ENCODE measurements at places on chromosomes 4 and X.

- DNase-seq: no peak
These were observed 70.6 kb downstream of the TMEM144 start for GRCh38 chr4:158280856-158281255.

DNA sequence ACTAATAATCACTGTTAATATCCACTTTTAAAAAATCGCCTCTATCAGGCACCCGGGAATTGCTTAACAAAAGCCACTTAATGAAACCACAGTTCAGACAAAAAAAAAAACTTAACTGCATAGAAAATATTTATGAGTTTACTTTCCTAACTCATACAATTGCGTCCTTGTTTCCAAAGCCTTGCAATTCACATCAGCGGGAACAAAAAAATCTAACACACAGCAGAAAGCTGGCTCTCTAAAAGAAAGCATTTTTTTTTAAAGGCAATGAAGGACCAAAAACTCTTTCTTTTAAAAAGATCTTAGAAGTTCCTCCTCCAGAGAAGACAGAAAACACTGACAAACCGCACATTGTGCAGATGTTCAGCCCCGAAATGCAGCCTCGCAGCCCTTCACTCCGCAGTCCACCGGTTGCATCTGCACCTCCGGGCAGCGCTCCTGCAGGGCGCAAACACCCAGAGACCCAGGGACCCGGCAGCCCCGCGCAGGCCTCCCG is 812 bp downstream of the FAT1 start:
- no peak for DNase-seq

DNA sequence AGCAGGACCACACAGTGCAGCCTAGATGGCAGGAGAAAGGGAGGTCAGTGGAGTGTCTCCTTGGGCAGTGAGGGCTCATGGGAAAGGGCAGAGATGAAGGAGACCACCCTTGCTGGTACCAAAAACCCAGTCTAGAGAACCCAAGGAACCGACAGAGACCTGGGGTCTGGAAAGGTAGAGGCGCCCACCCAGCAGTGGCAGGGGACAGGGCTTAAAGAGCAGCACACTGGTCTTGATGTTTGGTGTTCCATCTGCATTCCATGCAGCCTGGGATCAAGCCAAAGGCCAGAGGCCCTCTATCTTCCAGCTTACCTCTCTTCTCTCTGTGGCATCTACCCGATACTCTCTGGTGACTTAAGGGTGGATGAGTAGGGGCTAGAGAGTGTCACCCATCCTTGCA is 127.5 kb downstream of the PJA1 start:
- no peak for DNase-seq

DNA sequence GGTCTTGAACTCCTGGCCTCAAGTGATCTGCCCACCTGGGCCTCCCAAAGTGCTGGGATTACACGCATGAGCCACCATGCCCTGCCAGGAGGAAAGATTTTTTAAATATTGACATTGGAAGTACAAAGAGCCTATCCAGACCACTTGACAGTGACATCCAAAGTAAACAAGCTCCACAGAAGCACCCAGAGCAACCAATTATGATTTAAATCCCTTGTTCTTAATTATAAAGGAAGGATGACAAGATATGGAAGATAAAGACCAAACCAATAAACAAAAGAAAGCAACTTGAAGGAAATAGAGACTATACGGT is 27.7 kb upstream of the RPL34 start:
- DNase-seq: no peak

DNA sequence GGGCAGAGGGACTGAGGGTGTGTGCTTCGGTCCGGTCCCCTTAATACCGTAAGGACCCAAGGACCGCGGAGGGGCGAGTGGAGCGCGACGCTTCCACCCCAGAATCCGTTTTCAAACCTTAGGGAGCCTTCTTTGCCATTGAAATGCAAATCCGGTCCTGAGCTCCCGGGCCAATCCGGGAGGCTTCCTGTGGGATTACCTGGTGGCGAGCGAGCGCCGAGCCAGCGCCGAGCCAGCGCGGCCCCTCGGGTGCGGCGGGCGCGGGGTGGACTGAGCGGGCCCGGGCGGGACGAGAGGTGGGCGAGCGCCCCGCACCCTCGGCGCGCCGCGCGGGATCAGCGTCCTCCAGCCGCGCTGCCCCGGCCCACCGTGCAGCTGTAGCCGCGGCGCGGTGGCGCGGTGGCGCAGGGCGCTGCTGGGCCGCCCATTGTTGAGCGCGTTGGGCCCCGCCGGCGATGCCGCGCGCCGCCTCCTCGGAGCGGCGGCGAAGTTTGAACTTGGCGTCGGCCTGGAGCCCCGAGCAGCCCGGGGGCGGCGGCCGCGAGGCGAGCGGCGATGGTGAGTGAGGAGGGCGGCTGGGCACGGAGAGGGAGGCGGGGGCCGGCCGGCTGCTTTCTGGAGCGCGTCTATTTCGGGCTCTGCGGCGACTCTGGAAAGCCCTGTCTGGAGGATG is 208.7 kb downstream of the SOWAHB start:
- peak; percentile 28 for DNase-seq

DNA sequence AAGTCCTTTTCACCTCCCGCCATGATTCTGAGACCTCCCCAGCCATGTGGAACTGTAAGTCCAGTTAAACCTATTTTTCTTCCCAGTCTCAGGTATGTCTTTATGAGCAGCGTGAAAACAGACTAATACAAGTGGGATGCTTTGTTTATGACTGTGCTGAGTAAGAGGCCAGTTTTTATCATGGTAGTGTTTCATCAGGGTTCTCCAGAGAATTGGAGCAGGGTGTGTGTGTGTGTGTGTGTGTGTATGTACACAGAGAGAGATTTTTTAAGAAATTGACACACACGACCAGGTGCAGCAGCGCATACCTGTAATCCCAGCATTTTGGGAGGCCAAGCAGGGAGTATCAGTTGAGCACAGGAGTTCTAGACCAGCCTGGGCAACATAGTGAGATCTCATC is 34.6 kb upstream of the SLC2A9 start:
- DNase-seq: peak; percentile 20

GRCh38 chr4:89616382-89616781 is 220.6 kb downstream of the SNCA start:
- DNase-seq: no peak

DNA sequence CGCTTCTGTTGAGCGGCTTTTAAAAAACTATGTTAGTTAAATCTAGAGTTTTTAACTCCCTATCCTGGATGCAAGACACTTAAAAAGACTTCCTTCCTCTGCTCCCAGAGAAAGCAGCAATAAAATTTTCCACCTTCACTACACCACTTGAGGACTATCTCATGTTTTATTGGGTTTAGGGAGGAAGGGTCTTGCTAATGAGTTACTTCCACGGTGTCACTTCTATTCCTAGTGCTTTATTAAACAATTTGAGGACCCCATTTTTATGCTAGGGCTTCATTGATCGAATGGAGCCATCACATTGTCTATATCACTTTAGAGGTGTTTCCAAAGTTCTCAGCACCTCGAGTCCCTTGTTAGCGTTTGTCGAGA is 3.7 kb upstream of the STIM2 start:
- DNase-seq: no peak

DNA sequence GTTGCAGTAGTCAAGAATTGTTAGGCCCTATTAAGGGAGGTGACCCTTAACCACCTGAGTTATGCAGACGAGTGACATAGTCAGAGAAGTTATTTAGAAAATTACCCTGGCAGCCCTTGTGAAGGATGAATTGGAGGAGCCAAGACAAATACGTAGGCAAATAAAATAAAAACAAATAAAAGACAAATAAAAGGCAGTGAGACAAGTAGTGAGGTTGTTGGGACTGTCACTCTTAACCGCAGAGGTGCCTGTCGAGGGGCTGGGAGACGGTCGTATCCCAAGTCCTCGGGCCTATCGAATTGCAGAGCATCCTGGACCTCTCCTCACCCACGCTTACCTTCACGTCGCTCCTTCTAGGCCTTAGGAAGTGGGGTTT is 58.0 kb upstream of the ZC4H2 start:
- no peak for DNase-seq

GRCh38 chrX:56130436-56130835 is 101.7 kb upstream of the KLF8 start:
- no peak for DNase-seq

DNA sequence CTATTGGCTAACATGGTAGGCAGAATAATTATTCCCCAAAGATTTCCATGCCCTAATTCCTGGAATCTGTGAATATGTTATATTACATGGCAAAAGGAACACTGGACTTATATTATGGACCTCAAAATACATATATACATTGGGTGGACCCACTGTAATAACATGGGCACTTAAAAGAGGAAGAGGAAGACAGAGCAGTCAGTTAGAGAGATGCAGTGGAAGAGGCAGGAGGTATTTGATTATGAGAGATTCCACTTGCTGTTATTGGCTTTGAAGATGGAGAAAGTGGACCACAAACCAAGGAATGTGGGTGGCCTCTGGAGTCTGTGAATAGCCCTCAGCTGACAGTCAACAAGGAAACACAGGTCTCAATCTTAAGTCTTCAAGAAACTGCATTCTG is 14.0 kb upstream of the ART3 start:
- DNase-seq: no peak

GRCh38 chrX:51215266-51215665 is 117.4 kb upstream of the NUDT10 start:
- DNase-seq: no peak

GRCh38 chr4:6478546-6479220 is 6.3 kb upstream of the PPP2R2C start:
- no peak for DNase-seq

- peak; percentile 47 for DNase-seq
These were observed 103.7 kb downstream of the ATXN3L start for GRCh38 chrX:13216139-13216538.

DNA sequence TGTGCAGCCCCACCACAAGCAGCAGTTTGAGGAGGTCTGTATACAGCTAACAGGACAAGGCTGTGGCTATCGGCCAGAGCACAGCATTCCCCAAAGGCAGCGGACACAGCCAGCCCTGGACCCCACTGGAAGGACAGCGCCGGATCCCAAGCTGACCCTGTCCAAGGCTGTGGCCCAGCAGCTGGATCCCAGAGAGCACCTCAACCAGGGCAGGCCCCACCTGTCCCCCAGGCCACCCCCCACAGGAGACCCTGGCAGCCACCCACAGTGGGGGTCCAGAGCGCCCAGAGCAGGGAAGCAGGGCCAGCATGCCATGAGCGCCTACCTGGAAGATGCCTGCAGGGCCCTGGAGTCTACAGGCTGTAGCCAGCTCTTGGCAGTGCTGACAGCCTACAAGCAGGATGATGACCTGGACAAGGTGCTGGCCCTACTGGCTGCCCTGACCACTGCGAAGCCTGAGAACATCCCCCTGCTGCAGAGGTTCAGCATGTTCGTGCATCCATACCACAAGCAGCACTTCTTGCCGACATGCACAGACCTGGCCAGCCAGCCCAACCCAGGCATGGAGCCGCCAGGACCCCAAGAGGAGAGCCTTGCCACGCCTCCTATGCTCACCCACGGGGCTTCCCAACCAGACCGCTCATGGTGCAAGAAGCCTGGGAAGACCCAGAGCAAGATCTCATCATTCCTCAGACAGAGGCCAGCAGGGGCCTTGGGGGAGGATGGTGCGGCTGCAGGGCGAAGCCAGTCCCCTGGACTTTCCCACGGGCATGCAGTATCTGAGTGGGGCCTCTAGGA is 62.0 kb downstream of the ALPK1 start:
- DNase-seq: no peak

DNA sequence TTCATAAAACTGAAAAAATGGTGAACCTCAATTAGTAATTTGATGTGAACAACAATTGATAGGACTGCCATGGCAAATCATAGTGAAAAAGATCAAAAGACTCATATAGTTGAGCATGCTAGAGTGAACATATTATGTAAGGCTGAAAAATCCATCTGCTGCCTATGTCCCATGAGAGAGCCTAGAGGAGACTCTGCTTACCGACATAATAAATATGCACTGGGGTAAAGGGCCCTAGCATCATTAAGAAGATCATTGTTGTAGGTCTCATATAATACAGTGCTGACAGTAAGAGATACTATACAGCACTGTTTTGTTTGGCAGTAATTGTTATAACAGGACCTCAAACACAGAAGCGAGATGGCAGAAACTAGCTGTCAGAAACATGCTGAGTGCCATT is 229.0 kb downstream of the PABPC4L start:
- DNase-seq: no peak

- no peak for DNase-seq
These were observed 31.5 kb upstream of the KLHL2 start for GRCh38 chr4:165175879-165176278.

GRCh38 chr4:25563071-25563564 is 92.5 kb upstream of the SLC34A2 start:
- no peak for DNase-seq

GRCh38 chr4:6907658-6908191 is 1.9 kb upstream of the TBC1D14 start:
- no peak for DNase-seq

GRCh38 chr4:151962138-151962823 is 201.5 kb upstream of the GATB start:
- no peak for DNase-seq

DNA sequence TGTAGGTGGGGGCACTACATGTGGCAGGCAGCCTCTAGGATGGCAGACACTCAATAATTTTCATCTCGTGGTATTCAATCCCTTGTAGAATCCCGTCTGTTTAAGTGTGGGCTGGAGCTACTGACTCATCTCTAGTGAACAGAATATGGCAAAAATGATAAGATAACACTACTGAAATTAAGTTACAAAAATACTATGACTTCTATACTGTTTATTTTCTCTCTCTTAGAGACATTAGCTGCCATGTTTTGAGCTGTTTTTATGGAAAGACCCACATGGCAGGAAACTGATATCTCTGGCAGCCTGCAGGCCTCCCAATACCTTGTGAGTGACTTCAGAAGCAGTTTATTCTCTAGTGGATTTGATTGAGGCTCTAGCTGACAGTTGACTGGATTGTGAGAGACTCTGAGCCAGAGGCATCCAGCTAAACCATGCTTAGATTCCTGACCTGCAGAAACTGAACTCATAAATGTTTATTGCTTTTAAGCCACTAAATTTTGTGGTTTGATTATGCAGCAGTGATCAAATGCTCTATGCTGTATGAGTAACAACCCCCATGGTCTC is 298.8 kb upstream of the CTSO start:
- peak; percentile 52 for DNase-seq

GRCh38 chrX:136725441-136726104 is 55.2 kb downstream of the ARHGEF6 start:
- DNase-seq: peak; percentile 72

- DNase-seq: no peak
These were observed 51.0 kb upstream of the WDR17 start for GRCh38 chr4:176014583-176015108.

- DNase-seq: peak; percentile 89
These were observed 21.1 kb upstream of the TADA2B start for GRCh38 chr4:7021930-7022664.

GRCh38 chr4:26609391-26609790 is 25.5 kb downstream of the TBC1D19 start:
- no peak for DNase-seq

DNA sequence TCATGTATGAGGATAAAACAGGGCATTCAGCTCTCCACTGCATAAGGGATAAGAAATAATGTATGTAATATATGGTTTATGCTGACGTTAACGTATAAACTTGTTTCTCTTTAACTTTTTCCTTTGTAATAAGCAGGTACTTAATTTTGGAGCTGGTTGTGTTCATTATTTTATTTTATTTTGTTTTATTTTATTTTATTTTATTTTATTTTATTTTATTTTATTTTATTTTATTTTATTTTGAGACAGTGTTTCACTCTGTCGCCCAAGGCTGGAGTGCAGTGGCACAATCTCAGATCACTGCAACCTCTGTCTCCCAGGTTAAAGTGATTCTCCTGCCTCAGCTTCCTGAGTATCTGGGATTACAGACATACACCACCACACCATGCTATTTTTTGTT is 1932.6 kb upstream of the TENM3 start:
- no peak for DNase-seq

GRCh38 chr4:70556856-70557255 is 35.2 kb upstream of the AMBN start:
- DNase-seq: peak; percentile 3

- DNase-seq: no peak
These were observed 11.7 kb upstream of the FREM3 start for GRCh38 chr4:143712155-143712550.
